ENCODE measurements at places on chromosomes 1 and 21.

- no peak for DNase-seq
Observed at GRCh38 chr1:153393926-153394325, 3.1 kb upstream of the S100A8 start.

DNA sequence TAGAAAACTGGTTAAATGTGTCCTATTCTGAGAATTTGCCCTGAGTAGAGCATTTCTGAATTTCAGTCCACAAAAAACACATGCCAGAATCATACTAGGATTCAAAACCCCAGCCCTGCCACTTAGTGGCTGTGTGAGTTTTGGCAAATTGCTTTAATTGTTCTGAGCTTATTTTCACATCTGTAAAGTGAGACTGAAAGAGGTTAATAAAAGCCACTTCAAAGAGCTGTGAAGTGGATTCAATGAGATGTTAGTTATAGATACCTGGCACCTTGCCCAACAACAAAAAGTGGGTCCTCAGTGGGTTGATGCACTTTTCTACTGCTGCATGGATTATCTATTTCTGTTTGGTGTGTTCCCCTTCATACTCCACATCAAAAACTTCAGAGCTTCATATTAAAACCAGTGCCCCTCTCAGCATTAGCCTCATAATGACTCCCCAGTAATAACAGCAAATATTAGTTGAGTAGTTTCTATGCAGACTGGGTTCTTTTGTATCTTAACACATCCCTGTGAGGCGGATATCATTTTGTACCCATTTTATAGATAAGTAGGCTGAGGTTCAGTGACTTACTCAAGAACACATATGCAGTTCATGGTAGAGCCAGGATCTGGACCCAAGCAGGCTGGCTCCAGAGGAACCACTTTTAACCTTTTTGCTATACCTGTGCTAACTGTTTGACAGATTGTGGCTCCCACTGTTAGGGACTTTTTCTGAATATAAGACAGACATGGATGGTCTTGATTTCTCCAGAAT lies 14.2 kb upstream of the ADORA3 start:
- no peak for DNase-seq

- no peak for DNase-seq
Observed at GRCh38 chr1:25484096-25484495, 53.4 kb downstream of the MACO1 start.

- no peak for DNase-seq
Observed at GRCh38 chr1:1677718-1678580, 14.6 kb downstream of the SLC35E2B start.

- no peak for DNase-seq
Observed at GRCh38 chr1:53316424-53316765, 11.5 kb downstream of the LRP8 start.

DNA sequence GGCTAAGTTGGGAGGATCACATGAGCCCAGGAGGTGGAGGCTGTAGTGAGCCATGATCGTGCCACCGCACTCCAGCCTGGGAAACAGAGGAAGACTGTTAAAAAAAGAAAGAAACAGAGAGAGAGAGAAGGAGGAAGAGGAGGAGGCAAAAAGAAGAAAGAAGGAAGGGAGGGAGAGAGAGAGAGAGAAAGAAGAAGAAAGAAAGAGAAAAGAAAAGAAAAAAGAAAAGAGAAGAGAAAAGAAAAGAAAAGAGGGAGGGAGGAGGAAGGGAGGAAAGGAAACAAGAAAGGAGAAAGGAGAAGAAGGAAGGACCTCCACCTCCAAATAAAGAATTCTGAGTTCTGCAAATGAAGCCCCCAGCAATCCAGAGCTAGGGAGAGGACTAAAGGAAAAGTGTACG lies 82.0 kb downstream of the STUM start:
- DNase-seq: no peak

DNA sequence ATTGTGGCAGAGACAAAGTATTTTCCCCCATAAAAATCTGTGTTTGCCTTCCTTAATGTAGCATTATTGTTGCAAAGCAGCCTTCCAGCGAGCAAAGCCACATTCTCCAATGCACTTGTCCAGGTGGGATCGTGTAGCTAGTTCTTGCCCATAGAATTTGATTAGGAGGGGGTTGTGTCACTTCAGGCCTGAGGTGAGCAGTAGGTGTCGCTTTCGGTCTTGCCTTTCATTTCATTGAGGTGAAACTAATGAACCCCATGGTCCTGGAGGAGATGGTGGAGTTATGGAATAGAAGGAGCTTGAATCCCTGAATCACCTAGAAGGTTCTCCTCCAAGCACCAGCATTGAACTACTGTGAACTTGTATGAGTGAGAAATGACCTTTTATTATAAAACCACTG lies 318.9 kb upstream of the PBX1 start:
- peak; percentile 25 for DNase-seq

DNA sequence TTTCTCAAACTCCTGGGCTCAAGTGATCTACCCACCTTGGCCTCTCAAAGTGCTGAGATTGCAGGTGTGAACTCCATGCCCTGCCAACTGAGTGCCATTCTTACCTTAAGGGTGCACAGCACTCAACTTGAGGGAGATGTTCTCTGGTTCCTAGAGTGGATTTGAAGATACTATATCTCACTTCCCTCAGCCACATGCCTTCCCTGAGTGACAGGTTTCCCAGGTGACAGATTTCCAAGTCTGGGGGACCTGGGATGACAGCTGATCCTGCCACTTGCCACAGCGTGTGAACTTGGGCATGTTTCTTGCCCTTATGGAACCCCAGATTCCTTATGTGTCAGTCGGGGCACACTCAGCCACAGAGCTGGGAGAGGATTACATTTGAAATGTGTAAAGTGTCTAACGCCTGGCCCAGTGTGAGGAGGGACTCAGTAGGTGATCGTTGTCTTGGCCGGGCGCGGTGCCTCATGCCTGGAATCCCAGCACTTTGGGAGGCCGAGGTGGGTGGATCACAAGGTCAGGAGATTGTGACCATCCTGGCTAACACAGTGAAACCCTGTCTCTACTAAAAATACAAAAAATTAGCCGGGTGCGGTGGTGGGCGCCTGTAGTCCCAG lies 29.6 kb upstream of the BTG2 start:
- DNase-seq: no peak

GRCh38 chr1:30143517-30143916 lies 579.9 kb downstream of the MATN1 start:
- no peak for DNase-seq

DNA sequence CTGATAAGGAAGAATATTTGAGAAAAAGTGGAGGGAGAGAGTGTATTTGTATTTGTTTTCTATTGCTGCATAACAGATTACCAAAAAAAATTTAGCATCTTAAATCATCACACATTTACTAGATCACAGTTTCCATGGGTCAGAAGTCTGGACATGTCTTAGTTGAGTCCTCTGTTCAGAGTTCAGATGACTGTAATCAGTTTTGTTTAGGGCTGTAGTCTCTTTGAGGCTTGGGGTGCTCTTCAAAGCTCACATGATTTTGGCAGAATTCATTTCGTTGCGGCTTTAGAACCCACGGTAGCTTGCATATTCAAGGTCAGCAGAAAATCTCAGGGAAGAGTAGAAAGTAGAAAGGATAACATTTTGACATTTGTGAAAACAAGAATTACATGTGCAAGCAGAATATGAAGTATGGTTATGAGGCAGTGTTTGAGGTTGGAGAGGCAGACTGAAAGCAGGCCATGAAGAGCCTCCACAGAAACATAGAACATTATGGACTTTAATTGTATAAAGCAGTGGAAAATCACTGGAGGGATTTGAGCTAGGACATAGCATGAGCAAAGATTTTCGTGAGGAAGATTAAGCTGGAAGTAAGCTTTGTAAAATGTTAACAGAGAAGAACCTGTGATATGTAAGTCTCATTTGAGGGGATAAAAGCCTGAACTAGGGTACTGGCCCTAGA lies 110.6 kb upstream of the GPR52 start:
- no peak for DNase-seq

- DNase-seq: no peak
Observed at GRCh38 chr1:60541831-60542532, 468.4 kb upstream of the C1orf87 start.

DNA sequence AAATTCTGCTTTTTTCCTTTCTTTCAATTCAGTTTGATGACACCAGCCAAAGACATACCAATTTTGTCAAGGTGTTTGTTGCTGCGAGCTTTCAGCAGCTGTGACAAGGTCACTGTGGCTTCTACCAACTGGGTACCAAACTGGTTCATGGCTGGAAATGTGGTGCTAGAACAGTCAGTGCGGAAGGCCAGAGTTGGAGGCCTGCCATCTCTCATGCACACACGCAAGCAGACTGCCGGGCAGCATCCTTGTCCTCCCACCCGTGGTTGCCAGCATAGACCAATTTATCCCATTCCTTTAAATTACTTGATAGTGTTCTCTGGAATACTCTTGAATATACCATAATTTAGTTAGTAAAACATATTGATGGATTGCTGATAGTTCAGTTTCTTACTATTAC lies 79.9 kb upstream of the GPR52 start:
- no peak for DNase-seq

GRCh38 chr1:173857363-173857917 lies 10.3 kb downstream of the GAS5 start:
- no peak for DNase-seq

GRCh38 chr1:230753191-230753585 lies 6.0 kb downstream of the CAPN9 start:
- DNase-seq: no peak

DNA sequence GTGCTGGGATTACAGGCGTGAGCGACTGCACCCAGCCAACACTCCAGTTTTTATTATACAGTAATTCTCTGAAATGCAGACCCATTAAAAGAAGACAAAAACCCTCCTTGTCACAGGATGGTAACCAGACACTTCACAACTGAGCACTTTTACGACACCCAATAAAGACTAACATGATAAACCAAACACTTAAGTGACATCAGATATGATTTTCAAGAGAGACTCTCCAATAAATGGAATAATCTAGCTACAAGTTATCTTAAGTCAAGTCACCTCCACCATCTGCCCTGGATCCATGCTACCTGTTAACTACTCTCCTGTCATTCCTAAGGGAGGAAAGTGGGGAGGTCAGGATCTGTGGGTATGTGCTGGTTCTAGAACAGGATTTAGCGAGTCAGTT lies 5.6 kb downstream of the GNG12 start:
- DNase-seq: no peak

DNA sequence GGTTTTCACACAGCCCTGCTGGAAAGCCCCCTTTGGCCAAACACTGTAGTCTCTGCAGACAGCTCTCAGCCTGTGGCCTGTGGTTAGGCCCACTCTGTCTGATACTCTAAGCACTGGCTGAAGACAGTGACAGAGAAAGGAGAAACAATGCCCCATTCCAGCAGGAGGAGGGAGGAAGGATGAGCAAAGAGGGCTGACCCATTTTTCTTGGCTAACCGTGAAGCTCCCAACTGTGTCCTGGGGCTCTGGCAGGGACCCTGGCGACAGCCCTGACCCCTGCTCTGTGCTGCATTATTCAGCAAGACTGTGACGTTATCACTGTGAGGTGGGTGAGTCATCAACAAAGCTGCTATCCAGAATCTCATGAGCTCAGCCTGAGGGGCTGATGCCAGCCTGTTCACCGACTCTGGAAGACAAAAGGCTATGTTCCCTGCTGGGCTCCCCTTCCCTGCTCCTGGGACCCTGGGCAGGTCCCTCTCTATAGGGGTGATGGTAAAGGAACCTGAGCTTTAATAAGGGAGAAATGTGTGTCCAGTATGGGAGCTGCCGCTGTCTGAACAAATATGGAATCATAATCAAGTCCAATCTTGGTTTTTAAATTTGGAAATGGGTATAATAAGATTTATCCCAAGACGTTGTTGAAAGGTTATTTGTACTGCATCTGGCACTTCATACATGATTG lies 107.0 kb downstream of the RHOU start:
- no peak for DNase-seq

- no peak for DNase-seq
Observed at GRCh38 chr1:204348722-204349121, 11.0 kb downstream of the PLEKHA6 start.

DNA sequence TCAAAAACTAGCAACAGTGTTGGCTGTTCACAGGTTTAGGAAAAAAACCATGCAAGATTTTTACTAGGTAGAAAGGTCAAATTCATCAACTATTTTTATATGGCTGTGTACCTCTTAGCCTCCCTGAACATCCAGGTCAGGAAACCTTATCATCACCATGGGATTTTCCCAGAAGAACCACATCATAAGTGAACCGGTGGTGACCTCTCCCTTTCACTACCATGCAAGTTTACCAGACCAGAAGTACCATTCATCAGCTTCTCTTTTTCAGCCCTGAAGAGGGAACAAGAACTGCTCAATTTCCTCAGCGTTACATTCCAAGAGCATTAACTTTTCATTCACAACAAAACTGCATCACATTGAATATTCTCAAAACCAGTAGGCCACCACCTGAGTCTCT lies 5.9 kb downstream of the SSBP3 start:
- DNase-seq: no peak

GRCh38 chr1:14750490-14750889 lies 152.0 kb downstream of the KAZN start:
- no peak for DNase-seq

DNA sequence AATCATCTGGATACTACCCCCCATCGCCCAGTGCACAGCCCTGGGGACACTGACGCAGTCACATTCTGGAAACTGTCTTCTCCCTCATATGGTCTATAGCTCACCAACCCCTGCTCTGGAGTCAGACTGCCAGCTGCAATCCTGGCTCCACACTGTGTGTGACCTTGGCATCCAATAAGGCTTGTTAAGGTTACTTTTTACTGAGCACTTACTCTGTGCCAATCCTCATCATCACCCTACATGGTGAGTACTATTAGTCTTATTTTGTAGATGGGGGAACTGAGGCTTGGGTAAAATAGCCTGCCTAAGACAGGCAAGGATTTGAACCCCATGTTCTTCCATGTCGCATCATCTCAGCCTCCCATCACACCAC lies 34.9 kb downstream of the AHDC1 start:
- DNase-seq: no peak

DNA sequence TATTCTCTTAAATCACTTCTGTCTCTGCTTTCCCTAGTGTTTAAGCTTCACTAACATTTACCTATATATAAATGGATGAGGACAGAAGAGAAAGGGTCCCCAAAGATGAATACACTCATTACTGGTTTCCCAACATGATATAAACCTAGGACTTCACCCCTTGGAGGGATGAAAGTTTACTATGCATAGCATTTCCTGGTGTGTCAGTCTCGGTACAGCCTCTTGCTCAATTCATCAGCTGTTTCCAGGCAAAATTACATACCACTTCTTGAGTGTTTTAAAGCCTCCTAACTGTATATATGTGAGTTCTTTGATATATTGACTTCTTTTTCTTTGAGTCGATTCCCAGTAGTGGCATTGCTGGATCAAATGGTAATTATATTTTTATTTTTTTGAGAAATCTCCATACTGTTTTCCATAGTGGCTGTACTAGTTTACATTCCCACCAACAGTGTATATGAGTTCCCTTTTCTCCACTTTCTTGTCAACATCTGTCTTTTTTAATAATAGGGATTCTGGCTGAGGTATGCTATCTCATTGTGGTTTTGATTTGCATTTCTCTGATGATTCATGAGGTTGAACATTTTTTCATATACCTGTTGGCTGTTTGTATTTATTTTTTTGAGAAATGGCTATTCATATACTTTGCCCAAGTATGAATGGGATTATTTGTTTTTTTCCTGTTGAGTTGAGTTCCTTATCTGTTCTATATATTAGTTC lies 259.3 kb upstream of the CACYBP start:
- DNase-seq: no peak

- no peak for DNase-seq
Observed at GRCh38 chr1:185433667-185434066, 116.6 kb upstream of the IVNS1ABP start.

All from iPS DF 19.7 (cell line).